ENCODE measurements at places on chromosomes 6 and 20.

GRCh38 chr6:168856914-168857313 lies 396.7 kb downstream of the THBS2 start:
- DNase-seq = no peak

DNA sequence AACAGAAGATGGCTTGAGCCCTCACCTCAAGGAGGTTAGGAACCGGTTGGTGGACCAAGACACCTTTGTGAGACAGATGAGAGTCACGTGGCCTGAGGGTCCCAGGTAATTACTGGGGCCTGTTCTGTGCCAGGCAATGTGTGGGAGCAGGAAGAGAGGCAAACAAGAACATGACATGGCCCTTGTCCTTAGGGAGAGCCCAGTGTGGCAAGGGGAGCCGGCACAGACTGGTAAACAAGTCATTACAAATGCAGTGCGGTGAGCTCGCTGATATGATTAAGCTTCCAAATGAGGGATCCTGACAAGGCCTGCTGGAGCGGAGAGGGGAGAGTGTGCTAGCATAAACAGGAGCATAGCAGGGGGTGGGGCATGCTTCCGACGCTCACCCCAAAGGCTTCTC lies 55.6 kb downstream of the ZNF831 start:
- no peak for DNase-seq

DNA sequence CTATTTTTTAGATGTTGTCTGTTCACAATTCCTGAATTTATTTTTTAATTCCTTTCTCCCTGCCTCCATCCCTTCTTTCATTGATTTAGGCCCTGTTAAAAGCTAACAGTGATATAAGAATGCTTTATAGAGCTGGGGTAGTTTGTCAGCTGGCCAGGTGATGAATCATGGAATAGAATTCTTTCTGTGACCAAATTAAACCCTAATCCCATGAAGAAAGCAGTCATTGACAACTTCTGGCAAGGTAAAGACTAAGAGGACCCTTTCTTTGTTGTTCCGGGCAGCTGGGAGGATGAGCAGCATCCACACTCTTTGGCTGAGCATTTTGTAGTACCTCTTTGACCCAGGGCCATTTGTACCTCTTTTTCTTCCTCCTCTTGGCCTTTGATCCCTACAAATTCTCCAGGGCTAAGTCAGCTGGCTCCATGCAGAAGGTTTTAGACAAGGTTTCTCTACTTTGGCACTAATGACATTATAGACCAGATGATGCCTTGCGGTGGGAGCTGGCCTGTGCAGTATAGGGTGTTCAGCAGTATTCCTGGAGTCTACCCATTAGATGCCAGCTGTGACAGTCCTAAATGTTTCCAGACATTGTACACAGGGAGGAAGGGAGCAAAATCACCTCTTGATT lies 102.9 kb downstream of the SLX4IP start:
- DNase-seq = no peak

DNA sequence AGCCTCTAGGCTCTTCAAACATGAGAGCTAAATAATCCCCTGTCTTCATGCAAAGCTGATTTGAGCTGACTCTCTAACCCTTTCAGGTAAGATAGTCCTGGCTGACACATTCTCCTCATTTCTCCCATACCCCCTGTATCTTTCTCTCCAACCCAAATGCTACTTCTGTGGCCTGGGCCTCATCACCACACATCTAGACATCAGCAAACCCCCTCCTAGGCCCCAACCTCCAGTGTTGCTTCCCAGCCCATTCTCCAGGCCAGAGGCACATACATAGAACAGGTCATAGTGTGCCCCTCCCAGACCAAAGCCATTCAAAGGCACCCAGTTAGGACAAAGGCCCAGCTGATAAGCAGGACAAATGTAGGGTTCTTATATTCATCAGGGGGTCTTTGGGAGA lies 84.9 kb downstream of the ANKRD60 start:
- no peak for DNase-seq

- no peak for DNase-seq
These were observed 69.5 kb upstream of the FOXQ1 start for GRCh38 chr6:1242446-1242845.

DNA sequence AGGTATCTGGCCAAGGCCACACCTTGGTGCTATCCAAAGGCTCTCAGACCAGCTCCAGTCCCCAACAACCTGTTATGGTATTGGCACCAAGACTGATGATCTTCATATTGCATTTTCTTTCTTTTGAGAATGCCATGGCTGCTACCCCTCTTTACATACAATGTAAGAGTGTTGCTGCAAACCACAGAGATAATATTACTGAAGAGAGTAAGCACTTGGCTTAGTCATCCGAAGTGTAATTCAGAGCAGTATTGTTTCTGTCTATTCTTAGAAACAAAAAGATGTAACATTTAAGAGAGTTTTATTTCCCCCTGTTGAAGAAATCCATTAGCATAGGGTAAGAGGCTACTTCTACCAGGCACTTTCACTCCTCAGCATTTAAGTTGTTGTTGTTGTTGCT lies 212.5 kb downstream of the C6orf118 start:
- no peak for DNase-seq

DNA sequence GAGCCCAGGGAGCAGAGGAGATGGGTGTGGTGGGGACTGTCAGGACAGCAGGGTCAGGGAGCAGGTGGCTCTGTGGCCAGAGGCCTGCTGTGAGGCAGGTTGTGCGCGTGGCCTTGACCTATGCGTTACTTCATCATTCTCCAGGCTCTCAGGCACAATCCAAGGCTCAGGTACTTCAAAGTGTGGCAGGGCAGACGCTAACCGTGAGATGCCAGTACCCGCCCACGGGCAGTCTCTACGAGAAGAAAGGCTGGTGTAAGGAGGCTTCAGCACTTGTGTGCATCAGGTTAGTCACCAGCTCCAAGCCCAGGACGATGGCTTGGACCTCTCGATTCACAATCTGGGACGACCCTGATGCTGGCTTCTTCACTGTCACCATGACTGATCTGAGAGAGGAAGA lies 535 bp downstream of the NCR2 start:
- DNase-seq = no peak

GRCh38 chr6:51654647-51655046 lies 432.8 kb downstream of the PKHD1 start:
- no peak for DNase-seq

GRCh38 chr6:16205377-16206144 lies 32.8 kb upstream of the GMPR start:
- peak; percentile 43 for DNase-seq

DNA sequence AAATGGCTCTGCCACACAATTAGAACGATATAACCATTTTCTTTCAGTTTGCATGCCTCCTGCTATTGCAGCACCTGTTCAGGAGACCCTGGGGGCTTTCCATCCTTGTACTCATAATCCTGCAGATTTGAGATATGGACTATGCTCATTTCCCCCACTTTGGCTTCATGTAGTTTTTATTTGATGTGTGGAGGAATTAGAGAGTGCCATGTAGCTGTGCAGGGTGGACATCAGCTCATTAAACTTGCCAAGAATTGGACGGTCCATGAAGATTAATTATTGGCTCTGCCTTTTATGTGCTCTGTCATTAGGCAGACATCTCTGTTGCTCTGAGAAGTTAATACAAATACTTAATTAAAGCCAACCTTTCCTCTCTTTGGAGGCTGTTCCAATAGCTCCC lies 66.2 kb upstream of the CD83 start:
- DNase-seq = no peak

GRCh38 chr6:52109171-52109571 lies 21.8 kb upstream of the PKHD1 start:
- DNase-seq = no peak

DNA sequence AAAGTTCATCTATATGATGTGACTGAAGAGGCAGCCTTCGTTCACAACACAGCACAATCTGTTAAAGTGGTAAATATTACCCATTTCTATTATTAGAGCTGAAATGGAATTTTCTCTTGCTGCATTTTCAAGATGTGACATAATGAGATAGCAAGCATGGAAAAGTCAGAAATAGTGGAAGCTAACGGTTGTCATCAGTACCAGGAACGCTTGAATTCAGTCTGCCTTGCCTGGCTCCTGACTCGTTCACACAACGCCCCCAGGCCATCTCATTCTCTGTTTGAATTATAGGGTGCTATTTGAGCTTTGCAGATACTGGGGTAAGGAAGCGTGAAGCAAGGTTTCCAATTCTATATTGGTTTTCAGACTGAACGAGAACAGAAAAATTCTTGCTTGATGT lies 116.5 kb upstream of the MAP3K7 start:
- no peak for DNase-seq

DNA sequence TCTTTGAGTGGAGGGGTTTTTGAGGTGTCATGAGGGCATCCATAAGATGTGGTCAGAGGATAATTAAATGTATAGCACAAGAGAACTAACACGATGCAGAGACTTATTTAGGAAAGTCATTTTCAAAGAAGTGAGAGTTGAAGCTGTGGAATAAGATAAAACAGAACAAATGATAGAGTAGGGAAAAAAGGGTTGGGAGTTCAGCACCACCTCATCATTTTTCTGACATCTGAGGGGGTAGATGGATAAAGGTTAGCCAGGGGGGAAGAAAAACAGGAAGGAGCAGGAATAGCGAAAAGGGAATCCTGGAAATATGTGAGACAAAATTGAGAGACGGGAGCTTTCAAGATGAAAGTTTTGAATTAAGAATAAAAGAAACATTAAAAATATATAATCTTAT lies 434.2 kb downstream of the NKAIN2 start:
- no peak for DNase-seq

- no peak for DNase-seq
These were observed 7.2 kb downstream of the MAP3K4 start for GRCh38 chr6:160998766-160999165.

- DNase-seq = no peak
These were observed 236.6 kb upstream of the PDE10A start for GRCh38 chr6:165899611-165900010.

DNA sequence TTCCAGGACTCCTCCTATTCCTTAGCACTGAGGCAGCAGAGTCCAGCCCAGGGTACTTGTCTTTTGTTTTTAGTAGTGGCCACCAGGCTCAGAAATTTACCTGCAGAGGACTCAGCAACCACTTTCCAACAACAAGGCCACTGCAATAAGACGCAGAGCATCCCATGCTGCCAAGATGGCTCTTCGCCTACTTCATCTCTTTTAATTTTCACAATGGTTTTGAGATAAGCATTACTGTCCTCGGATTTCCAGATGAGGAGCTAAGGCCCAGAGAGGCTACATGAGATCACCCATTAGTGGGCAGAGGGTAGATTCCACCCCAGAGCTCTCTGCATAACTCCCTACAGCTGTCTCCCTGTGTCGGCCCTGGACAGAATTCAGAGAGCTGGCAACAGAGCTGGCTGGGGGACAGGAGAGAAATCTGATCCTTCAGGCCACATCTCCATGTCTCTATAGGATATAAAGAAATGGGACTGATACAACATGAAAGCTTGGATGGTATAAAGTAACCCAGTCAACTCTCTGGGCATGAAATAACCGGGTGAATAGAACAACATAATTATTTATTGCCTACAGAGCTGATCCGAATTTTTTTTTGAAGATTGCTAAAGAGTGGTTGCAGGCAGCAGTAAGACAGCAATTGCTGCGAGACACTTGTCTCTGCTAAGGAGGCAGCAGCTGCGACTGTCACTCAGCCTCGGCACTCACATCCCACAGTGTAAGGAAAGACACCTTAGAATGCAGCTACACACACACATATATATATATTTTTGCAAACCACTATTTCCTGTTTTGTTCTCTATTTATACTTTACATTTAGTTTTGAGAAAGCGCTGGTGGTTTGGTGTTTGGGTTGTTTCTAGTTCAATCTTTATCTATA lies 37.2 kb downstream of the SCML4 start:
- DNase-seq = no peak

- DNase-seq = no peak
These were observed at the start of gene SIGLEC1 for GRCh38 chr20:3712279-3712873. Gene SIGLEC1, minus strand, starts transcription at chr20:3712600. Its CDS starts 5,472 bp downstream, at chr20:3707128.

GRCh38 chr20:47396762-47397476 lies 40.4 kb upstream of the ZMYND8 start:
- DNase-seq = no peak

- DNase-seq = no peak
These were observed 143.7 kb upstream of the ATXN1 start for GRCh38 chr6:16904957-16905356.

DNA sequence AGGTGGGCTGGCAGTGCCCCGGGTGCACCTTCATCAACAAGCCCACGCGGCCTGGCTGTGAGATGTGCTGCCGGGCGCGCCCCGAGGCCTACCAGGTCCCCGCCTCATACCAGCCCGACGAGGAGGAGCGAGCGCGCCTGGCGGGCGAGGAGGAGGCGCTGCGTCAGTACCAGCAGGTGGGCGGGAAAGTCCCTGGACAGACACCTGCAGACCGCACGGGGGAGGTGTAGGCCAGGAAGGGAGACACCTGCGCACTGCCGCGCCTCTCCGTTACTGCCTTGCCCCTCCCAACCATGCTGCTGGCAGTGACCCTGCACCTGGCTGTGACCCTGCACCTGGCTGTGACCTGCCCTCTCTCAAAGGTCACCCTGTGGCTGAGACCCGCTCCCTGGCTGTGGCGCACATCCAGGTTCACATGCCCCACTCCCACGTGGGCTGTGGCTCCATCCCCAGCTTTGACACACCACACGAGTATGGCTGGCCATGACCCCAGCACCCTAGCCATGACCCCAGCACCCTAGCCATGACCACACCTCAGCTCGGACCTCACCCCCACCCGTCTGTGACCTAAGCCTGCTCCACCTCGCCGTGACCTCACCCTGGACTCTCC lies 11.6 kb downstream of the RBCK1 start:
- no peak for DNase-seq

DNA sequence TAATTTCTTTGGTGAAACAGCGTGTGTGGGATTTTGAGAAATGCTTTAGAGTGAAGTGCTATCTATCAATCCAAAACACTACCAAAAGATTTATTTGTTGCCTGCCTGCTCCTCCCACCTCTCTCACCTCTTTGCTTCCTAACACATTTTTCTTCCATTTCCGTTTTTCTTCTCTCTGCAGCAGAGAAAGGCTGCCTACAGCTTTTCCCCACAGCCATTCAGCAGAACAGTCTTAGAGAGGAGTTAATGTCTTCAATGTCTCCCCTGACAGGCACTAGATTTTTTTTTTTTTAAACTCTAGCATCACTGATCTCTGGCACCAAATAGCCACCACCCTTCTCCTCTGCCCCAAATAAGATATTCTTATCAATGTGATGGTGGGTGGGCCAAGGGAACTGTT lies 327.8 kb upstream of the MAN1A1 start:
- DNase-seq = no peak

DNA sequence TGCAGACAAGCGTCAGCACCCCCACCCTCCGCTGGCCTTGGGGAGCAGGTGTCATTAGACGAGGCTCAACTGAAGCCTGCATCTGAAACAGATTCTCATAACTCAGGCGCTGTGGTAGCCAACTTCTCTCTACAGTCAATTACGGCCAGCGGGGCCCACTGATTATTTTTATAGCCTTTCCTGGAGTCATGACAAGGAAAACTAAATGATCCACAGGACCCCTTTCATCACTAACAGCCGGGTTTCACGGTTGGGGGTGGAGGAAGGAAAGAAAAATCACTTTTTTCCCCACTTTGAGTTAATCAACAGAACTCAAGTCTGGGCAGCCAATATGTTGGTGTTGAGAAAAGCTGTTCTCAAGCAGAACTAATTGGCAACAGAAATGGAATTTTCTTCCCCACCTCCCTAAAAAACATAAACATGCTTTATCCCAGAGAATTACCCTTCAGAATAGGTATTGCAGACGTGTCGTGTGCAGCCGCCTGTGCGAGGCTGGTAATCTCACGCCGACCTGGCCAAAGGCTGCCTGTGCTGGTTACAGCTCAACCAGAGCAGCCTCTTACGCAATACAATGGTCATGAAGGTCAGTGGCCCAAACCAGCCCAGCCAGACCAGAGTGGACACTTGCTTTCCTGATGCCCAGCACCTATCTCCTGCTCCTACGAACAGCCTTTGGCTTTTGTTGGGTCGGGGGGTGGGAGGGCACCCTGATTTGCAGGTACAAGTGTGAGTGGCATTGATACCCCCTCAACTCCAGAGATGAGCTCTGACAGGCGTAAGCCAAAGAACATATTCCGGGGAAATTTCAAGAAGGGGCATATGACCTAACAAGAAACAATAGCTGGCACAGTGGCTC lies 11.0 kb downstream of the RIPOR3 start:
- no peak for DNase-seq
